ENCODE measurements at places on chromosomes 6 and 20.

GRCh38 chr20:48706116-48706656 is 121.6 kb downstream of the PREX1 start:
- no peak for DNase-seq

- DNase-seq: no peak
Measured at GRCh38 chr6:12929678-12930077, 213.1 kb downstream of the PHACTR1 start.

DNA sequence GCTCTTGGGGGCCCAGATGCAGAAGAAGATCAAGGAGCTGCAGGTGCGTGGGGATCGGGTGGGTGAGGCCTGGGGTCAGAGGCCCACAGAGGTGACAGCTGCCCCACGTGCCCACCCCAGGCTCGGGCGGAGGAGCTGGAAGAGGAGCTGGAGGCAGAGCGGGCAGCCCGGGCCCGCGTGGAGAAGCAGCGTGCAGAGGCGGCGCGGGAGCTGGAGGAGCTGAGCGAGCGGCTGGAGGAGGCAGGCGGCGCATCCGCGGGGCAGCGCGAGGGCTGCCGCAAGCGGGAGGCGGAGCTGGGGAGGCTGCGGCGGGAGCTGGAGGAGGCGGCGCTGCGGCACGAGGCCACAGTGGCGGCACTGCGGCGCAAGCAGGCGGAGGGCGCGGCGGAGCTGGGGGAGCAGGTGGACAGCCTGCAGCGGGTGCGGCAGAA is 41.5 kb downstream of the MYH7B start:
- no peak for DNase-seq

DNA sequence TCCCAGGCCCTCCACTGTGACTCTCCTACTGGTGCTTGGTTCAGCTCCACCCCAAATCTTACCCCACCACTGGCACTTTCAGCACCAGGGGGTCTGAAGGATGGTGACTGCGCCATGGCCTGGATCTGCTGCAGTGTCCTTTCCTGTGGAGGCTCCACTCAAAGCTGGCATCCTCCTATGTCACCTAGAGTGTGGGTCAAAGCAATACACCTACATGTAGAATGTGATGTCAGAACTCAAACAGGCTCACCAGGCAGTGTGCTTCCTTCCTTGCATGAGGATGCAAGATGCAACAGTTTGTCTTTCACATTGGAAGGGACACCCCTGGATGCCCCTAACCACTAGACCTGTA is 32.8 kb upstream of the MICB start:
- DNase-seq: no peak

- no peak for DNase-seq
Measured at GRCh38 chr6:150201285-150201684, 58.4 kb downstream of the PPP1R14C start.

DNA sequence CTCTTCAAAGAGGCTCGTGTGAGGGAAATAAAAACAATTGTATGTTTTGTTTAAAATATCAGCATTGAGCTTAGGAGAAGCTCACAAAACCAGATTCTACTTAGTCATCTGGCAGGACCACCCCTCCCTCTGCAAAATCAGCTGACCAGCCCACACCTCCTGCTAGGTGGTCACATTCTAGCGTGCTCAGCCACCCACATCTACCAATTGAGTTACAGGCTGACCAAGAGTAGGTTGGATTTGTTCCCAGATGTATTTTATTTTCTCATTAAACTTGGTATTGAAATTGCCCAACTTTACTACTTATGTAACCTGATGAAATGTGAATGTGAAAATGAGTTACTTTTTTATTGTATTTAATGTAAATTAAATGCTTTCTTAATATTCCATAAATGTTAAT is 56.2 kb downstream of the SLC22A2 start:
- DNase-seq: no peak

GRCh38 chr6:144657691-144658090 is 372.6 kb downstream of the UTRN start:
- no peak for DNase-seq

DNA sequence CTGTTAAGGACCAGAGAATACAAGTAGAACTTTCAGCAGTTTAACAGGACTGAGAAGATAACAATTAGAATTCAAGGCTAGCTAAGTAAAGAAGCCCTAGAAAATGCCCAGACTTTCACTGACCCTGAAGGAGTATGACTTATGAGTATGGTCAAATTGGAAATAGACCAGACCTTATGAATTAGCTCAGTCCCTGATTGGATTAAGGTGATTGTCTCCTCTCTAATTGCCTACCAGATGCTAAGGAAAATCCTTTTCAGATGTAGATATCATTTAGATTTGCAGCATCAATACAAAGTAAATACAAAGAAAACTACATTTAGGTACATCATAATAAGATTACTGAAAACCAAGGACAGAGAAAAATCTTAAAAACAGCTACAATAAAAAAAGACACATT is 58.9 kb downstream of the CNR1 start:
- no peak for DNase-seq

- no peak for DNase-seq
Measured at GRCh38 chr20:18001131-18001921, 32.5 kb downstream of the MGME1 start.

DNA sequence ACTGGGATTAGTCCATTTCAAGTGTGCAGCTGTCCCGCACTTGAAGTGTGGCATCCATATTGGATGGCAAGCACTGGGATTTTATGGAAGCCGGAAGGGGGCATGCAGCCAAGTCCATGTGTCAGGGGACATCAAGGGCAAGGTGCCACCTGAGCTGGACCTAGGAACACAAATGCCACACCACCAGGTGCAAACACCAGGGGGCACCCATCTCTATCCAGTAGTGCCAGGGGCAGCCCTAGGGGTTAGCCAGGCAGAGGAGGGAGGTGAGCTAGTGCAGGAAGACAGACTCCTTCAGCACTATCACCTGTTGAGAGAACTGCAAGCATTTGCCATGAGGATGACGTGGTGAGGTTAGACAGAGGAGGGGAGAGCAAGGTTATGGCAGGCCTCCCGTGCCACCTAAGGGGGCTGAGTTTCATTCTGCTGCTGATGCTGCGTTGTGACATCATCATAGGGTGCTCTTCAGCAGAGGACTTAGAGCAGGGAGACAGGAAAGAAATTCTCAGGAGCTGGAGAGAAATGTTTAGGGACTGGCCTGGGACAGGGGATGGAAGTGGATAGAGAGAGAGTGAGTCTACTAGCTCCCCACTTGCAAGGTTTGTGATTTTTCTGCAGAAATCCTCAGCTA is 192.6 kb upstream of the SLC24A3 start:
- no peak for DNase-seq

GRCh38 chr6:166365806-166366205 is 16.9 kb downstream of the MPC1 start:
- no peak for DNase-seq

DNA sequence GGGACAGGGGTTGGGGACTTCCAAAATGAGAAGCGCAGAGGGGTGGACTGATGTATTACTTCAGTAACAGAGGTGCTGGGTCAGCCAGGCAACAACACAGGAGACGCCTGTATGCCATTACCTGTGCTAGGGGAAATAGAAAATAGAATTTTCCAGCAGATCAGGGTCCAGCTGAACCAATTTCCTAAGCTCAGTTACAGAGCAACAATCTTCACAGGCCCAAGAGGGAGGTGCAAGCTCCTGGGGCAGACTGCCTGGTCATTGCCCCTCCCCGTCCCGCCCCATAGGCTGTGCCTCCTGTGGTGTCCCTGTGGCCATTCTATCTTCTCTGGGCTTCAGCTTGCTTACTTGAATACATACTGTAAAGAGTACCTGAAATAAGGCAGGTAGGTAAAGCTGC is 3.7 kb downstream of the KCNK5 start:
- DNase-seq: peak; percentile 41

- DNase-seq: no peak
Measured at GRCh38 chr6:150741633-150742200, 123.8 kb upstream of the MTHFD1L start.

- DNase-seq: no peak
Measured at GRCh38 chr6:16292942-16293341, 54.6 kb downstream of the GMPR start.

- peak; percentile 22 for DNase-seq
Measured at GRCh38 chr6:14927398-14927797, 318.5 kb upstream of the JARID2 start.

DNA sequence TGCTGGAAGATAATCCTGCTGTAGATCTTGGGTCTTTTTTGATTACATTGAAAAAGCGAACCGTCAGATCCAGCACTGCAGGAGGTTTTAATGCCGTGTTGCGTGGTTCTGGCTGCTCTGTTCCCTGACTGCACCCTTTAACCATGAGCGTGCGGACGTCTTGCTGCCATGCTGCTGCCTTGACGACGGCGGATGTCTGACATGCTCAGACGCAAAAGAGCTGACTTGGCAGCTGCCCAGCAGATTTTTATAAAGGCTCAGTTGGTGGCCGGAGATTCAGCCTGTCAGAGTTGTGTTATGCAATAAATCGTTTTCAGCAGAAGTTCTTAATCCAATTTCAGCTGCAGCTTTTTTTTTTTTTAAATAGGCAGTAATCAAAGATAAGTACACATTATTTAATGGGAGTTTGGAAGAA is 119.4 kb downstream of the JARID2 start:
- peak; percentile 15 for DNase-seq

DNA sequence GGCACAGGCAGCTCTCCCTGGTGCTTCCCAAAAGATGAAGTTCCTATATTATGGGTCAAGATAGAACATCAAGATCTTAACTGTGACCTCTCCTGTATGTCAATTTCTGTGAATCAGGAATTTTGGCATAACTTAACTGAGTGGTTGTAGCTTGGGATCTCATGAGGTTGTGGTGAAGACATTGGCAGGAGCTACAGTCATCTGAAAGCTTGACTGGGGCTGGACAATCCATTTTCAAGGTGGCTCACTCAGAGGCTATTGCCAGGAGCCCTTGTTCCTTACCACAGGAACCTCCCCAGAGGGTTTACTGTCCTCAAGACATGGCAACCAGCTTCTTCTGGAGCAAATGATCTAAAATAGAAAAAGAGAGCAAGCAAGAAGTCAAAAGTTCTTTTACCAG is 252.2 kb downstream of the ADGB start:
- DNase-seq: no peak

- DNase-seq: no peak
Measured at GRCh38 chr6:67952121-67952520, 683.0 kb upstream of the ADGRB3 start.

- DNase-seq: no peak
Measured at GRCh38 chr6:17035257-17036064, 66.4 kb upstream of the STMND1 start.

GRCh38 chr6:128483472-128484135 is 36.8 kb downstream of the PTPRK start:
- no peak for DNase-seq
